ENCODE measurements at places on chromosomes 6 and 20.

DNA sequence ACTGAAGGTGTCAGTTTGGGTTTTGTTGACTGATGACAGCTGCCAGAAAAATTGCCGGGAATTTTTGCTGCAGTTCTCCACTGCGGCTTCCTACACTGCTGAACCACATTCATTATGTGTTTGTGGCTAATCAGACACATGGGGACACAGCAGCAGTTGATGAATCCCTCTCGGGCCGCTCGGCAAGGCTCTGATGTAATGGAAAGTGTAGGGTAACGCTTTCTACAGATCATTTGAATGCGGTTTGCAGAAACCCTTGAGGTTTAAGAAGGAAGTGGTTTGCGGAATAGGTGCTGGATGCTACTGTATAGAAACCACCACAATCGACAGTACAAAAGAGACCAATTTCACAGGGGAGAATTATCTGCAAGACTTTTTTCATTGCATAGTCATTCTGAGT lies 138.7 kb upstream of the SASH1 start:
- DNase-seq = peak; percentile 33

DNA sequence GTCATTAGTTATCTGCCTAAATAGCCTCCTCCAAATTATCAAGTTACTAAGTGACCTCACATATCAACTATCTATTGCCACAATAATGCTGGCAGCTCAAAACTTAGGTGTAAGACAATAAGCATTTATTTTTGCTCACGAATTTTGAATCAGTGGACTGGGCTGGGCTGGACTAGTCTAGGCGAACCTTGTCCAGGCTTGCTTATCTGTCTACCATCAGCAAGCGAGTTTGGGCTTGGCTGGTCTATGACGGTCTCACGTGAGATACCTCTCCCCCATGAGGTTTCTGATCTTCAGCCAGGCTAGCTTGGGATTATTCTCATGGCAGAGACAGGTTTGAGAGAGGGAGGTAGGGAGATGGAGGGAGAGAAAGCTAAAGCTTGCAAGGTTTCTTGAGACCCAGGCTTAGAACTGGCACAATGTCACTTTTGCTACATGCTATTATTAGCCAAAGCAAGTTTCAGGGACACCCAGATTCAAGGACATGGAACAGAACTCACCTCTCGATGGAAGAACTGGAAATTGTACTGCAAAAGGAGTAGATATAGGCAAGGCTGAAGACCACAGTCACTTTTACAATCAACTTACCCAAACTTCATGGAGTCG lies 80.9 kb downstream of the WASF1 start:
- no peak for DNase-seq

DNA sequence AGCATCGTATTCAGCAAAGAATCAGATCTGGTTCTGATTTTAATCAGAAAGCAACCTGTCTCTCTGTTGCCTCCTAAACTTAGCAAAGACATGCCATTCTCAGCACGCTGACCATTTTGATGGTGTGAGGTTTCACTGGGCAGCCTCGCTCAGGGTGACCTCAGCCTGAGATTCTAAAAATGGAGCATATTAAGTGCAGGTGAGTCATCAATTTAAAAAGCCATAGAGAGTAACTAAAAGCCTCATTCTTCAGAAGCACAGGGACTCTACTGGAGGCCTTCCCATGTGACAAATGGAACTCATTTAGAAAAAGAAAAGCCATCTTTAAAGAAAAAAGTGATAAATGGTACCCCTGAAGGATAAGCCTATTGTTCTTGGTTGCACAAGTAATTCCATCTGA lies 91.3 kb downstream of the FILIP1 start:
- no peak for DNase-seq

GRCh38 chr6:13668291-13668928 lies 43.2 kb downstream of the RANBP9 start:
- DNase-seq = no peak

DNA sequence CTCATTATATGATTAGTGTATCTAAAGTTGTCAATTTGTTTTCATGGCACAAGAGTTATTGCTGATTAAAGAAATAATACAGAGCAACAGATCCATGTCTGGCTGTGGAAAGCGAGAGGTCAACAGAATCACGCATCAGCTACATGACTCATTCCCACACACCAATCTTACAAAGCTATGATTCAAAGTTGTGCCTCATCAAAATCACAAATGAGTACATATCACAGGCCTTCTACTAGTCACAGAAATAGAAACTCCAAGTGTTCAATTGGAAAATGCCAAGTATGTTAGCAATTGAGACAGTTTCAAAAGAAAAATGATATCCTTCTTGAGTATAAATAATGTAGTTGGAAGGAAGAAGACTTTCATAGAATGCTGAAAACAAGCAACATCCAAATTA lies 57.8 kb upstream of the NKAIN2 start:
- DNase-seq = no peak

Data from stimulated activated CD8-positive, alpha-beta memory T cell treated with anti-CD3 and anti-CD28 coated beads, Interleukin-2, amount 100 ng/mL, for 48 hours (primary cell).